ENCODE measurements at places on chromosomes 2 and 18. TPM values are rescaled to one million over a fixed set of nuclear protein-coding genes. Genes with fewer than 3 reads are reported as not detected.

- no peaks in the 10 kb centered on the region for H3K36me3 ChIP-seq
- H3K27me3 ChIP-seq = peaks cover 24% of the 10 kb centered on the region
- no peaks in the 10 kb centered on the region for H3K4me1 ChIP-seq
These were observed 3.1 kb downstream of the CXCR2 start for GRCh38 chr2:218128781-218129457.

Gene SYT4
- not detected for total RNA-seq

Gene UBXN2A
- 19.9 TPM for total RNA-seq

Gene NR4A2
- 1.3 TPM for total RNA-seq

Gene IL1RL1
- not detected for total RNA-seq

DNA sequence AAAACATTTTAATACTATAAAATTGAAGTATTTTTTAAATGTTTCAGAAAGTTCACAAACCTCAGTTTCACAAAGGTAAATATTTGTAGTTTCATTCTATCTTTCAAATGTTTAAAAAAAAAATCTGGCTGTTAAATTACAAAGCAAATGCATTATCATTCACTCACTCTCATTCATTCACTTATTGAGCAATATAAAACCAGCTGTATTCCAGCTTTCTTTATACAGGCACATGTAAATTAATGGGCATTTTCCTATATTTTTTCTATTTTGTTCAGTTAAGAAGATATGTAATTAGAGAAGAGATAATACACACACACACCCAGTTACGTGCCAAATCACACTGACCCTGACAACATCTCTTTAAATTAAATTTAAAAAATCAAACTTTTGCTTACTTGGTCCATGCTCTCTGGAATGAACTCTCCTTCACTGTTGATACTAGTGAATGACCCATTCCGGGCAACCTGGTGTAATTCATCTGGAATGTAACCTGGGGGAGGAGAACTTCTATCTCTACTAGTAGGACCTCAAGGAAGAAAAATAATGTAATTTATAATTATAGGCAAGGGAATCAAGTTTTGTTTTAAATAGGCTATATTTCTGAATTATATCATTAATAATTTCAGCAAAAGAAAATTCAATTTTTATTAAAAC is 32.5 kb upstream of the ERCC3 start:
- H3K27ac ChIP-seq = no peak overlapping the region
- no peak for DNase-seq
- no peaks in the 10 kb centered on the region for H3K4me1 ChIP-seq
- peaks cover 14% of the 10 kb centered on the region for H3K36me3 ChIP-seq

GRCh38 chr2:219628986-219629901 is 1.8 kb downstream of the SLC4A3 start:
- no peak for DNase-seq
- H3K36me3 ChIP-seq = no peaks in the 10 kb centered on the region
- no peak overlapping the region for H3K27ac ChIP-seq
- H3K4me3 ChIP-seq = no peak overlapping the region

Gene CHST9
- total RNA-seq = 1.3 TPM

DNA sequence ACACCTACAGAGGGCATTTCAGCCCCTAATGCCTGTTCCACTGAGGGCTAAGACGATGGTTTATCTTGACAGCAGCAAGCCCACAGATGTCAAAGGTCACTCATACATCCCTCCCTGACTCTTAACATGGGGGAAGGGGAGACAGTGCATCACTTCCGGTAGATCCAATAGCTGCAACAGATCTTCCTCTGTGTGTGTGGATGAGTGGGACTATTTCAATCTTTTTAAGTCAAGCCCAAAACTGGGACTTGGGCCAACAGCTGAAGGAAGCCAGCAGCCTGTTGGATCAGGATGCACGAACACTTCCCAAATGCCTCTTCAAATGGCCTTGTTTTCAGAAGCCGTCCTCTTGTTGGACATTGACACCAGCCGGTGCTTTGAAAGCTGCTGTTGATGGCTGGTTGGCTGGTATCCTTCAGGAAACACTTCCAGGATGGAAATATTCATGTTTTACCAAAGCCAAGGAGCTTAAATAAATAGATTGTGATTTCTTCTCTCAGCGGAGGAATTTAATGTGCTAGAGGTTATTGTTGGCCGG is 59.2 kb downstream of the IL1R2 start:
- no peak overlapping the region for H3K4me3 ChIP-seq
- no peak overlapping the region for H3K27ac ChIP-seq
- DNase-seq = peak; percentile 82
- no peaks in the 10 kb centered on the region for H3K36me3 ChIP-seq
- no peaks in the 10 kb centered on the region for H3K27me3 ChIP-seq

DNA sequence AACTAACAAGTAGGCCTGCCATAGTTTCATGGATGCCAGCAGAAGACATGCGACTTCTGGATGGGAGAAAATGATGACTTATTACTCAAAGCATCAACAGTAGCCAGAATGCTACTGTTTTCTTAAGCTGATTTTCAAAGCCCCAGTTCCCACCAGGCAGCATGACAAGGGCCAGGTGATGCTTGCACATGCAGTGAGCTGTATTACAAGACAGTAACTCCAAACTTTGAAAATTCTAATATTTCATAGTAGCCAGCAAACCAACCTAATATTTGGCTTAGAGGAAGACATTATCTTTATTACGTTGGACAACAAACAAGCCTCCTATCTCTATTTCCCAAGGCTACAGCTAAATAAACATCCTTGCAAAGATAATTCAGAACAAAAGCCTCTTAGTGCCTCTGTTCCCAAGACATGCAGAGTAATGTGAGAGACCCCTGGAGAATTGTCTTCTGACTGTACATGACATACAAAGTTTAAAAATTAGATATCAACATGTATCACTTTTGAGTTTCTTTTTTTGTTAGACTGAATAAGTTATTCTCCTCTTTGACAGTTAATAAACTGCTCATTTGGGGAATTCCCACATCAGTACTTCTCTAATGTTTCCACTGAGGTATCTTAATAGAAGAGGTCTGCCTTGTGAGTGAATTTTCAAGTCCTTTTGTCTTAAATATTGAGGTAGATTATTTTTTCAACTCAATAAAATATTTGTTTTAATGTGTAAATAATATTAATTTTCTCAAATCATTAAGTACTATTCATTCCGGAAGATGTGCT is 367.6 kb upstream of the CWC22 start:
- no peaks in the 10 kb centered on the region for H3K36me3 ChIP-seq
- no peak for DNase-seq
- H3K27me3 ChIP-seq = no peaks in the 10 kb centered on the region
- H3K4me1 ChIP-seq = no peaks in the 10 kb centered on the region

DNA sequence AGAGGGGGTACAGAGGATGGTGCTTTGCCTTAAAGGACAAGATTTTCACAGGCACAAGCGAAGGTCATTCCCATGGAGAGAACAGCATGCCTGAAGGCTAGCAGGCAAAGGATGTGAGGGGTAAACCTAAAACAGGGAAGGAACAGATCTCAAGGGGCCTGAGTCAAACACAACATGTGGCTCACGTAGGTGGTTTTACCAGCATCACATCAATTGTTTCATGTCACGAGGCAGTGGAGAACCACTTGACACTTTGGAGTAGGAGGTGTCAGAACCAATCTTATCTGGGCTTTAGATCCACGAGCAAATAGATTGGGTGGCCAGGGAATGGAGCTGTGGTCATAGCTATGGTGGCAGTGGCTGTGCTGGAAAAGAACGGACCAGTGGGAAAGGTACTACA is 8.4 kb downstream of the COX5B start:
- no peak for DNase-seq
- H3K36me3 ChIP-seq = peaks cover 18% of the 10 kb centered on the region
- no peaks in the 10 kb centered on the region for H3K4me1 ChIP-seq
- H3K27ac ChIP-seq = no peak overlapping the region

- no peak for DNase-seq
- no peak overlapping the region for H3K27ac ChIP-seq
- H3K36me3 ChIP-seq = no peaks in the 10 kb centered on the region
- no peaks in the 10 kb centered on the region for H3K27me3 ChIP-seq
- no peak overlapping the region for H3K4me3 ChIP-seq
These were observed 78.0 kb upstream of the KCNJ3 start for GRCh38 chr2:154620471-154620870.

- H3K4me1 ChIP-seq = no peaks in the 10 kb centered on the region
- H3K27me3 ChIP-seq = no peaks in the 10 kb centered on the region
- H3K36me3 ChIP-seq = no peaks in the 10 kb centered on the region
- H3K4me3 ChIP-seq = no peak overlapping the region
These were observed 273.0 kb downstream of the PDE11A start for GRCh38 chr2:177799531-177799930.

DNA sequence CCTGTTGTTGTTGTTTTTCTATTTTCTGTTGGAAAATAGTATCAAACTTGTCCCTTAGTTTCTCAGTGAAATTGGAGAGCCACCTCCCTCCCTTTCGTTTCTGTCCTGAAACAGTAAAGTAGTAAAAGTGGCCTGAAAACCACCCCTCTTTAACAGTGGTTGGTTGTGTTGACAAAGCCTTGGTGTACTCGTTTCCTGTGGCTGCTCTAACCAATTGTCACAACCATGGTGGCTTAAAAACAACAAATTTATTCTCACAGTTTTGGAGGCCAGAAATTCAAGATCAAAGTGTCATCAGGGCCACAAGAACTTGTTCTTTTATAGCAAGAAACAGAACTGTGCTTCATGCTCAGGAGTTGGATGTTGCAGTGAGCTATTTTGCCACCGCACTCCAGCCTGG is 4.0 kb upstream of the DYSF start:
- H3K4me1 ChIP-seq = peaks cover 11% of the 10 kb centered on the region
- DNase-seq = no peak
- no peaks in the 10 kb centered on the region for H3K36me3 ChIP-seq
- peaks cover 10% of the 10 kb centered on the region for H3K27me3 ChIP-seq
- no peak overlapping the region for H3K4me3 ChIP-seq

DNA sequence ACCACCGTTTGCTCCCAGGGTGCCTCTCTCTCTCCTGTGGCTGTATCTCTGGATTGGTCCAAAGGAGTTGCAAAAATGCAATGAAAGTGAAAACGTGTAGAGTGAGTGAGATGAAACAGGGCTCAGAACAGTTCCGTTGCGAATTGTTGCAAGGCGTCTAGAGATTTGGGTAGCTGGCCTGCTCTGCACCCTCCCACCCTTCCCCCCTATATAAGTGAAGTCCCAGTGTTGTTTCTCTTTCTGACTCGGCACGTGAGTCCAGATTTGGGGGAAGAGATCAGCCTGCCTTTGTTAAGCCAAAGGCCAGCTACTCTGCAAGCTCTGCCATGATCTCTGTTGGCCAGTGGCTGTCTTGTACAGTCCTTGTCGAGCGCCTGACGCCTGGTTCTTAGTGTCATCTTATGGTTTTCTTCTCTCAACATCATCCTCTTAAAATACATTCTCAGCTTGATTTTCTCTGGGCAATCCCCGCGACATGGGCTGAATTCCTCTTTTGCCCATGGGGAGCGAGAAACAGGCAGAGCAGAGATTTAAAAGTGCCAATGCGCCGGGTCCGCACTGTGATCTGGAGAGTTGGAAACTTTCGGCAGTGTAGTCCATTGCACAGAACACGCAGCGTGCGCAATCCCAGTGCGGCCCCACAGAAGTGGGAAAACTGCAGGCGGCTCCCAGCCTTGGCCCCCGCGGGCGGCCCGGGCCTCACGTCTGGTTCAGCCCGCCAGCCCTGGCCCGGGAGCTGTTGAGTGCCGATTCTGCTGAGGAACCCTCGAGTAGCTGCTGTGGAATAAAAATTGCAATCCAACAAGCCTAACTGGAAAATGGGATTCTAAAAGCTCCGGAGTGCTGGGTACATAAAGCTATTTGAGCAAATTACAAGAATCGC is 9.3 kb downstream of the MEIS1 start:
- peaks cover 7% of the 10 kb centered on the region for H3K27me3 ChIP-seq
- H3K36me3 ChIP-seq = peaks cover 3% of the 10 kb centered on the region
- DNase-seq = peak; percentile 57

Gene ANO7
- 5.8 TPM for total RNA-seq

DNA sequence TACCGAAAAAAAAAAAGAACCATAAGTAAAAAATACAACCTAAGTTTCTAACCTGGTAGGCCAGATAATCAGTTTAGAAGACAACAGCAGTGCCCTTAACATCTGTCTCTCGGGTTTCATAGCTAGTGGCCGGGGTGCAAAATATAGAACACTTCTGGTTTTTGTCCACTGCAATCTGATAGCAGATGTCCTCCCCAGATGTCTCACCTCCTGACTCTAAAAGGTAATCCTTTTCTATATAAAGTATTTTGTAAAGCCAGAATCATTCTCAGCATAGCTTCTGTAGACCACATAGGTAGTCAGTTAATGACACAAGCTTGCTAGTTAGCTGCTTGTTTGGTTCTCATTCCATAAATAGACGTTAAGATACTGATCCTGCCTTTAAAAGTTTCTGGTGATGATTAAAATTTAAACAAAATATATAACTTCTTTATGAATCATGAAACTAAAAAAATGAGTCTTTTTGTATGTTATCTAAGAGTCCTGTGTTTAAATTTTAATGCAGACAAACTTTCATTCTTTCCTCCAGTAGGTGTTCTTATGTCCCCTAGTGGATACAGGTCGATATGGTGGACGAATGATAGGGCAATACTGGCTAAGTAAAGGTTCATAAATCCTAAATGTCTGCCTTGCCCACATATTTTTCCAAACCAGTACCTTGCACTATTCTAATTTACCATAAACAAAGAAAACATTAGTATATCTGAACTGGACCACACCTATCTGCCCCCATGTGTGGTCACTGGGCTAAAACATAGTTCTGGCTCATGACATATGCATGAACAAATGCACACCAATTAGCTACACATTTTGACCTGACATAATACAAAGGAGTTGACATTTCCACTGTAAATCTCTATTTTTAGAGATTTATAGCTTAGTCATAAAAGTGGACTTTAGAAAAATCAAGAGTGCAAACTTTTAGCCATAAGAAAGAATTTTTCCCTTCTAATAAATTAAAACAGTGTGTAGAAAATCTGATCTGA is 171.0 kb downstream of the SRBD1 start:
- no peak for DNase-seq
- no peaks in the 10 kb centered on the region for H3K27me3 ChIP-seq
- H3K4me3 ChIP-seq = no peak overlapping the region
- H3K36me3 ChIP-seq = no peaks in the 10 kb centered on the region

Gene VWC2L
- not detected for total RNA-seq

GRCh38 chr18:26657631-26658581 is 109.6 kb upstream of the KCTD1 start:
- no peaks in the 10 kb centered on the region for H3K36me3 ChIP-seq
- peaks cover 28% of the 10 kb centered on the region for H3K27me3 ChIP-seq
- H3K4me1 ChIP-seq = peaks cover 12% of the 10 kb centered on the region
- no peak overlapping the region for H3K27ac ChIP-seq

GRCh38 chr2:216563646-216564045 is 65.0 kb downstream of the RPL37A start:
- no peaks in the 10 kb centered on the region for H3K4me1 ChIP-seq
- peaks cover 2% of the 10 kb centered on the region for H3K27me3 ChIP-seq
- no peak overlapping the region for H3K4me3 ChIP-seq
- H3K36me3 ChIP-seq = no peaks in the 10 kb centered on the region
- peak; percentile 62 for DNase-seq
- H3K27ac ChIP-seq = no peak overlapping the region

DNA sequence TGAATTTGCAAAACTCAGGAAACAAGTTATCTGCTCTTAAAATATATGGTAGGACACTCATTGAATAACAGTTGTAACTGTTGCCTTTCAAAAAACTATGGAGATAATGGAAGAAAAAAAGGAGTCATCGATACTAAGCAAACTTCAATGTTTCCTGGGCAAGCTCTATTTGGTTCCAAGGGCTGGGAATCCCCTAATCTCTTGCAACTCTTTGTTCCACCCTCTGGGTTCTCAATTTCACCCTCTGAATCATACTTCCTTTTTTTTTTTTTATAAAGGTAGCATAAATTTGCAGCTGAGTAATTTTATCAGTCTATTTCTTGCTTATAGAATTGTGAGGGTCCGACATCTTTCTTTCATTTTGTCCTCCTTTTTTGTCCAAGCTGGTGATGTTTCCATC is 36.7 kb downstream of the SLC9A4 start:
- peaks cover 17% of the 10 kb centered on the region for H3K4me1 ChIP-seq
- no peak overlapping the region for H3K27ac ChIP-seq
- no peaks in the 10 kb centered on the region for H3K36me3 ChIP-seq
- peak; percentile 43 for DNase-seq
- no peak overlapping the region for H3K4me3 ChIP-seq

Gene EFR3B
- total RNA-seq = 13.3 TPM
